Stimulated activated CD8-positive, alpha-beta memory T cell treated with anti-CD3 and anti-CD28 coated beads, Interleukin-12 subunit alpha, Interleukin-12 subunit beta, amount 100 ng/mL, for 1 hour (primary cell): ENCODE measurements at places on chromosomes 16 and 17.

GRCh38 chr17:55903028-55903690 lies 152.3 kb downstream of the PCTP start:
- DNase-seq, result no peak

GRCh38 chr17:67879662-67880061 lies 54.4 kb downstream of the BPTF start:
- DNase-seq, result no peak

- DNase-seq, result no peak
These were observed 50.8 kb upstream of the KLHDC4 start for GRCh38 chr16:87816507-87817100.

GRCh38 chr17:37339321-37339720 lies 36.5 kb upstream of the C17orf78 start:
- DNase-seq, result no peak

GRCh38 chr16:88326611-88327485 lies 55.9 kb upstream of the ZNF469 start:
- no peak for DNase-seq
